Fibroblast of the aortic adventitia (primary cell): ENCODE measurements at places on chromosomes 12 and 14. TPM values are rescaled to one million over a fixed set of nuclear protein-coding genes. Genes with fewer than 3 reads are reported as not detected.

Gene TMEM30B
- 3.8 and 4.9 TPM in 2 replicates for total RNA-seq

Gene HOXC4
- total RNA-seq = 0.36 and 1.4 TPM in 2 replicates

Gene PAX9
- total RNA-seq = 0.18 TPM in 1 of 2 replicates, not detected in the other

Gene CD9
- total RNA-seq = 56.2 and 407 TPM in 2 replicates

Gene FAM90A1
- not detected in 2 replicates for total RNA-seq

Gene PWP1
- 72.0 and 142 TPM in 2 replicates for total RNA-seq

Gene SPTB
- under 0.01 TPM in 1 of 2 replicates, not detected in the other for total RNA-seq

Gene KRT71
- total RNA-seq = not detected in 2 replicates

Gene NKX2-1
- total RNA-seq = not detected in 2 replicates

Gene OR4Q2
- total RNA-seq = not detected in 2 replicates
